ENCODE measurements at places on chromosomes 1 and 21.

DNA sequence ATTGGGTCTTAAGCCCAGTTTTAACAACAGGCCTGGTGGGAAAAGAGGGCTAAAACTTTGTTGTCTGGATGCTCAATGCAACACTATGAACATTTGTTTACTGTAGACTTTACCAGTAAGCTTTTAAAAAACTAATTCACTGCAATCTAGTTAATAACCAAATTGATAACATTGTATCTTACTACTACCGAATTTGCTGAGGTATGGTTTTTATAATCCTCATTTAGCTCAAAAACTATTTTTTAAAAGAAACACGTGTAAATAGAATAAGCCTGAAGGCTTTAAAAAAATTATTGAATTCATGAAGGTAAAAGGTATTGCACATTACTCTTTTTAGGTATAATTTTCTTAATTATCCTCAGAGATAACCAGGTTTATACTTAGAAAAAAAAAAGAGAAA is 500.6 kb downstream of the RWDD3 start:
- no peak for DNase-seq

DNA sequence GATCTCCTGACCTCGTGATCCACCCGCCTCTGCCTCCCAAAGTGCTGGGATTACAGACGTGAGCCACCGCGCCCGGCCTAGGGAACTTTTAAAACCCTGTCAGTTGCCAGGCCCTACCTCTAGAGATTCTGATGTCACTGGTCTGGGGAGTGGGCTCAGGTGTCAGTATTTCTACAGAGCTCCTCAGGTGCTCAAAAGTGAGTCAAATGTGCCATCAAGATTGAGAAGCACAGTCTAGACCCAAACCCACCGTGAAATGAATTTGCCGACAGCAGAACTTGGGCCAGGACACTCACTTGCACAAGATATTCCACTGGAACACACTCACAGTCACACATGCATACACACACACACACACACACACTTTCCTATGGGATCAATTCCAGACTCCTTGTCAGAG is 215.5 kb downstream of the RRAGC start:
- no peak for DNase-seq

DNA sequence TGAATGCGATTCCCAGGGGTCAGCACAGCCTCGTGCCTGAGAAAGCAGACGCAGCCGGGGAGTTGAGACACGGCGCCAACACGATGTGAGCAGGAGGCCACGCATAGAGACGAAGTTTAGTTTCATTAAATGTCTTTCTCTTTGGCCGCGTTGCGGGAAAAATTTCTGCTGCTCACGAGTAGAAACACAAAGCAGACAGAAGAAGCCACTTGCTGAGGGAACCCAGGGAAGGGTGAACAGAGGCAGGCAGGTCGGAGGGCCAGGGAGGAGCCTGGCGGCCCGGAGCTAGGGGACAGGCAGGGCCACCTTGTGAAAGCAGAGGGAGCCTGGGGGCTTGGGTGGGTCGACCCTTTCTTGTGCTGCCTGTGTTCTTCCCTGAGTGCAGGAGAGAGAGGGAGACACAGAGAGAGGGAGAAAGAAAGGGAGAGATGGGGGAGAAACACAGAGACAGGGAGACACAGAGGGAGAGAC is 33.2 kb downstream of the POFUT2 start:
- no peak for DNase-seq

- DNase-seq = no peak
These were observed 84.8 kb upstream of the WARS2 start for GRCh38 chr1:119225265-119225664.

DNA sequence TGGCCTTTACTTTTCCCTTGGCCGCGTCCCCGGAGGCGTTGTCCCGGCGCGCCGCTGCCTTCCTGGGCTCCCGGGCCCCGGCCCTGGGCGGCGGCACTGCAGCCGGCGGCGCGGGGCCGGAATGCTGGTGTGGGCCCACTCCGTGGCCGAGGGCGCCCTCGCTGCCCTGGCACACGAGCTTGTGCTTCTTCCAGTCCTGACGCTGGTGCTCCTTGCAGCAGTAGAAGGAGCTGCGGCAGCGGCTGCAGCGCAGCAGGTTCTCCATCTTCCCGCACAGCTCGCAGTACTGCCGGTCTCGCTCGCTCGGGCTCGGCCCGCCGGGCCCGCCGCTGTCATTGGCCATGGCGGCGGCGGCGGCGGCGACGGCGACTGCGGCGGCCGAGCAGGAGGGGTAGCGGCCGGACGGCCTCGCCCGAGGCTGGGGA is 529 bp downstream of the EGLN1 start:
- no peak for DNase-seq

DNA sequence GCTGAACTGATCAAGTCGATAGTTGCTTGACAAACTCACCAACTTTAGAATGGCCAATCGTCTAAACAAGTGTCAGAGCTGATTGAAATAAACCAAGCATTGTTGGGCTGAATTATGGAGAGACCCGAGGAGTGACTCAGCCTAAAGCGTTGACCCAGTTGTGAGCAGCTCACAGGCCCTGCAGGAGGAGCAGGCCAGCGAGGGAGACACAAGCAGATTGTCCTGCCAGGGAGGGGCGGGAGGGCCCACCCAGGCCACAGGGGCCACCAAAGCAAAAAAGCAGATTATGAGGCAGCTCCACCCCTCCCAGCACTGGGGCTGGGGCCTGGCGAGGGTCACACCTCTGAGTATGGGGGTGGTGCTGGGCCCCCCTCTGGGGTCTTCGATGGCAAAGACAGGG is 10.1 kb upstream of the MATN1 start:
- DNase-seq = no peak

DNA sequence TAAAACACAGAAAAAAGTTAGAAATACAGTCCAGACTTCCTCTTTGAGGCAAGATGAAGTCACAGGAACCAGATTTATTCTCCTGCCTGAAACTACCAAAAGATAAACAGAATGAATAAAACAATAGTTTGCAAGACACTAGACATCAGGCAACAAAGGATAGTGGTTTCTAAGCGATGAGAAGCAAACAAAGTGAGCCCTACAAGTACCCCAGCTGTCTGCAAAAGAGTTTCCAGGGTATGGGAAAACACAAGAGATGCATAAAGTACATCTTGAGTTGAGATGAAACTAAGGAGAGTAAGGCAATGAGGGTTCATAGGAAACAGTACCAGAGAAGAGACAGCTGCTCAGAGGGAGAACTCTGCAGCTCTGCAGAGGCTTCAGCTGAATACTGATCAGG is 83.3 kb upstream of the COL24A1 start:
- no peak for DNase-seq

- peak; percentile 28 for DNase-seq
These were observed 3.3 kb upstream of the DHX9 start for GRCh38 chr1:182835806-182836205.

- DNase-seq = peak; percentile 72
These were observed 24.9 kb upstream of the CR1L start for GRCh38 chr1:207619871-207620542.

GRCh38 chr1:226414098-226414698 is 6.3 kb upstream of the PARP1 start:
- peak; percentile 81 for DNase-seq

GRCh38 chr1:8661185-8662110 is 156.0 kb downstream of the RERE start:
- peak; percentile 40 for DNase-seq

DNA sequence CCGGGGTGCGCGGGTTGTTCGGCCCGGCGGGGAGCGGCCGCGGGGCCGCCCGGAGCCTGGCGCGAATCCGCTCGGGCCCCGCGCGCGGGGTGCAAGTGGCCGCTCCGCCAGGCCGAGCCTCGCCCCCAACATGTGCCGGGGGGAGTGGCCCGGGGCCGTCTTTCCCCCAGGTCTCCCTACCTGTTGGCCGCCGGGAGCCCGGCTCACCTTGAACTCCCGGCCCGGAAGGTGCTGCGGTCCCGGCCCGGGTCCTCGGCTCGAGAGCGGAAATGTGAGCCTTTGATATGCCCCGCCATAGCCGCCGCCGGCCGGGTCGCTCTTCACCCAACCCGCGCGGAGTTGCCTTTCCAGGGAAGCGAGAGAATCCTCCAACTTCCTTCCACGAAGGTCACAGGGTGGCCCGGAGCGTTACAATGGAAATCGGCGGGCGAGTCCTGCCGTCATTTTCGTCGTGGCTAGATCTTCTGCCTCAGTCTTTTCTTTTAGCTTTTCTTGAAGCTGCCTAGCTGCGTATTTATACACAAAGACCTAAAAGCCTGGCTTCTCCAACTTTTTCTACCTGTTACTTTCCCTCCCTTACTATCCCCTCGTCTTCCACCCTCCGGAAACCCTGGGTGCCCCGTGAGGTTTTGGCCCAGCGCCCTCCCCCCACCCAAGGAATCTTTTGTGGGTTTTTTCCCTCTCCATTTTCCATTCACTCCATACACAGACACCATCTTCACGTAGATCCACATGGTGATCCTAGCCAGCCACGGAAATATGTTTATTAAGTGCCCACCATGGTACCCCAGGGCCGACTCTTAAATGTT is 867 bp downstream of the PTGFRN start:
- peak; percentile 63 for DNase-seq

- no peak for DNase-seq
These were observed 412 bp downstream of the GPR25 start for GRCh38 chr1:200873116-200873670.

DNA sequence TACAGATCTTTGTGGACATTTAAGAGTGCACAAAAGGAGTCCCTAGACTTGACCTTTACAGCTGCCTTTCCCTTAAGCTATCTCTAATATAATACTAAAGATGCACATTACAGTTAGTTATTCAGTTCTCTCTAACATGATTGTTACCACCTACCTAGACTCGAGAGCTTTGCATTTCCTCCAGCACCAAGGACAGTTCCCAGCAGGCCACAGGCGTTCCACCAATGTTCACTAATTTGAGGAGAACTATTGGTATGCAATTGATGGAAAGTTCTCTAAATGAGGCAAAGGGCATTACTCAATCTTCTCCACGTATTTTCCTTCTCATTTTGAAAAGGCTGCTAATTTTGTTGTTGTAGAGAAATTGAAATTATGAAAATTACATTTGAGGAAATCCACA is 5.4 kb upstream of the NTNG1 start:
- peak; percentile 74 for DNase-seq

- DNase-seq = no peak
These were observed 411.0 kb downstream of the LMO4 start for GRCh38 chr1:87739704-87740103.

All from mesendoderm (in vitro differentiated cells).